Activated CD8-positive, alpha-beta memory T cell treated with anti-CD3 and anti-CD28 coated beads, Interleukin-2, amount 10 ng/mL, durations not matched to agents 7 days and 5 days (primary cell): ENCODE measurements at places on chromosomes 16 and 17.

DNA sequence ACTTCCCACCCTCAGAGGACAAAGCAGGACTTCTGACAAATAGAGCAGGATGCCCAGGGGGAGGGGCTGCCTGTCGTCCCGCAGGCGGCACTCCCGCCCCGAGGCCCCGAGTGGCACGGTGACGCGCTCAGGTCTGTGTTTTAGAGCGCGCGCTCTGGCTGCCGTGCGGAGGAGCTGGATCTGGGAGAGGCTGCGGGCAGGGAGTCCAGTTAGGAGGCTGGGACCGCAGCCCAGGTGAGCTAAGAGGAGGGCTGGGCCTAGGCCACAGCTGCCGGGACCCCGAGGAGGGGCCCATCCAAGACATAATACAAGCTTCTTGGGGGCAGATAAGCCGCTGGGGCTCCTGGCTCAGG is 6.4 kb downstream of the DOC2A start:
- DNase-seq: no peak

GRCh38 chr16:31414706-31415105 is 13.5 kb downstream of the COX6A2 start:
- DNase-seq: peak; percentile 90

DNA sequence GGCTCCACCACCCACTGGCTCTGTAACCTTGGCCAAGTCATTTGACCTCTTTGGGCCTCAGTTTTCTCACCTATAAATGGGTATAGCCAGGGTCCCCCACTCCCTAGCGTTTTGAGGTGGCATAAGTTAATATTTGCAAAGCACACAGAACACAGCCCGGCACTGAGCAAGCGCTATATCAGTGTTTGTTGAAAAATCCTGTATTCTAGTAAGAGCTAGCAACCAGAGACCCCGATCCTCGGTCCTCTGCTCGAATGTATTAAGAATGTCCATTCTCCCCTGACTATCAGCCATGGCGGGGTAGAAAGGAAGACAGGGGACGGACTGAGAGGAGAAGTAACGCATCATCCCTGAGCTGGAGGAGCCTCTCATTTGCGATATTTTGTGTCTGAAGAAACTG is 131.2 kb downstream of the IRF8 start:
- DNase-seq: no peak

DNA sequence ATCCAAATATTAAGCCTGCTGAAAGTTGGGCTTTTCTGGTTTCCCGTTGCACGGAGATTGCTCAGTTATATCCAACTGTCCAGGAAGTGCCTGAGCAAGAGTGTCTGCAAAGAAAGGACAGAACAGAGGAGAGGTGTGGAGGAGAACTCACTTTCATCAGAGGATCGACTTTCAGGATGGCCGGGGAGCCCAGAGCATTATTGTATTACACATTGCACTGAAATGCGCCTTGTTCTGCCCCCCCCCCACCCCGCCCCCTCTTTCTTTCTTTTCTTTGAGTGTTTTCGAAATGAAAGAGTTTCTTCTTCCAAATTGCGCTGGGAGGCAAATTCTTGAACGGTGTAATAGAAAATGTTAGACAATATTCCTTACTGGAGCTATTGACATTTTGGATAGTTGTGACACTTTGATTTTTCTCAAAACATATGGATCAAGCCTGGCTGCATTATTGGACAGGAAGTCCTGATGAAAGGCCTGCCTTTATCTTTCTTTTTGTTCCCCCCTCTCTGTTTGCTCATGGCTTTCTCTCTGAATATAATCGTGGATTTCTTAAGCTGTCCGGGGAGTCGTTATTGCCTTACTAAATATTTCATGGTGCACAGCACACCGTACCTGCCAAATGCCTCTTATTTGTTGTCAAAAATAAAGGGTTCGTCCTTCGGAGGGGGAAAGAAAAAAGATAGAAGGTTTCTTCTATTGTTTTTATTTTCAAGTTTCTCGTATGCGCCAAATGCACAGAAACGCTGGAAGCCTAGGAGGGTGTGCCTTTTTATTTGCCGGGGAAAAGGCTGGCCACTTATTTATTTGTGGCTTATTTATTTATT is 110.8 kb downstream of the IRX3 start:
- no peak for DNase-seq

- DNase-seq: no peak
Measured at GRCh38 chr17:72982680-72983079, 109.8 kb downstream of the SLC39A11 start.

GRCh38 chr17:76009969-76010661 is 9.5 kb downstream of the CDK3 start:
- no peak for DNase-seq

DNA sequence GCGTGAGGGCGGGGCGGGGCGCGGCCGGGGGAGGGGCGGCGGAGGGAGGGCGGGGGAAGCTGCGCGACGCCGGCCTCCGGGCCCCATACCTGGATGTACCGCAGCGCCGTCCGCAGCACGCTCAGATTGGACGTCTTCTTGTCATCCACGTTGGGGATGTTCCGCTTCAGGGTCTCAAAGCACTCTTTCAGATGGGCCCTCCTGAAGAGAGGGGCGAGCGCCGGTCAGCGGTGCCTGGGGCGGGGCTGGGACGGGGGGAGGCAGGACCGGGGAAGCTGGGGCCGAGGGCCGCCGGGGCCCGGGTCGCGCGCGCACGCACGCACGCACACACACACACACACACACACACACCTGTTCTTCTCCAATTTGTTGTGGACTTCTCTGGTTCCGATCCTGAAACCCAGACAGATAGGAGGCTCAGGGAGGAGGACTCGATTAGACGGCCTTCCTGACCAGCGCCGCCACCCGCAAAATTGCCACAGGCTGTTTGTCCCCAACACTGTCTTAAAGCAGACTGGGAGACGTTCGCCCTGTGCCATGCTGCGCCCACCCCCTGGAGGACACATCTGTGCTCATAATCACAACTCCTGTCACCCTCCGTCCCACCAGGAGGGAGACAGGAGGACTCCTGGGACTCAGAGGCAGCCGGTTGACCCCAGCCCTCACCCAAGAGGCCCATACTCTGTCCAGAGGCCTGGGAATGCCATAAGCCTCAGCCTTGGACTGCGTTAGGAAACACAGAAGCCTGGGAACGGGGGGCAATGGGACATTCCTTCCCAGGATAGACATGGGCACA is 6.7 kb downstream of the MNT start:
- DNase-seq: no peak

DNA sequence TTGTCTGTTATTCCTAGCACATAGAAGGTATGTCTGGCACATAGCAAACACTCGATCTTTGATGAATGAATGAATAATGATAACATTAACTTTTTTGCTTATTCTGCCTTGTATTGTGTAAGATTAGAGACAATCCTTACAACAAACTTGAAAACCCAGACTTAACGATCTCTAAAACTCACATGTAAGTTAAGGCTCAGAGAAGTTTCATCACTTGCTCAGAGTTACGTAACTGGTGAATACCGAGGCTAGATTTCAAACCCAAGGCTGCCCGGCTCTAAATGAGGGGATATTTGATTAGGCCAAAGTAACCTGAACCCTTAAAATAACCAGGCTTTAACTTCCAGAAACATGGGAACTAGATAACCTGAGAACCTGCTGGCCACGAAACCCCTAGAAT is 22.3 kb downstream of the CAPNS2 start:
- DNase-seq: no peak

DNA sequence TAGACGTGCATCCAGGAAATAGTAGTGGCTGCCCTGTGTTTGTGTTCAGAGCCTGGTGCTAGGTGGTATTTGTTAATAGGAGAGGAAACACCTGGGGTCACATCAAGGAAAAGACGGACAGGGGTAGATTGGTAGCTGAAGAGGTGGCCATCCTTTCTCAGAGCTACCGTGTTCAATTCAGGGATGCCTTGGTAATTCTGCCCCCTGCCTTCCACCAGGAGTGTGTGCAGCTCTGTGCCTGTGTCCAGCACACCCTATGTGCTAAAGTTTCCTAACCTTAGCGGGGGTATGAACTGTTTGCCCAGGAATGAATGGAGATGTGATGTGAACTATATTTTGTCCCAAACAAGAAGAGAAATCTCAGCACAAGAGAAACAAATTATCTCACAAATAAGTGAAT is 174.1 kb upstream of the MPHOSPH6 start:
- no peak for DNase-seq

- DNase-seq: no peak
Measured at GRCh38 chr17:65637786-65638185, 76.3 kb upstream of the AXIN2 start.

- peak; percentile 34 for DNase-seq
Measured at GRCh38 chr16:68065716-68066305, 19.4 kb upstream of the NFATC3 start.

DNA sequence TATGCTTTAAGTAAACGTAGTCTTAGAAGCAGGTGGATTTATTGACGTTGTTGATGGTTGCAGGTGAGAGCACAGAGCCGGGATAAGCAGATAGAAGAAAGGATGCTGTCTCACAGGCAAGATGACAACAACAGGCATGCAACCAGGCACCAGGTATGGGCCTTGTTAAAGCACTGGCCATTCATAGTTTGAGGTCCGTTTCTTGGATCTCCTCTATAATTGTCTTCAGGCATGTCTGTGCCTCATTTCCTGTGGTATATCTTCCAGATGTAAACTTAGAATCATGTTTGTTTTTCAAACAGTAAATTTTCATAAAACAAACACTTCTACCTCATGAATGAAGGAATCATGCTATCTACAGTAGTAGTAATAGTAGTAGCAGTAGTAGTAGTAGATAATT is 20.6 kb downstream of the KAT7 start:
- no peak for DNase-seq

DNA sequence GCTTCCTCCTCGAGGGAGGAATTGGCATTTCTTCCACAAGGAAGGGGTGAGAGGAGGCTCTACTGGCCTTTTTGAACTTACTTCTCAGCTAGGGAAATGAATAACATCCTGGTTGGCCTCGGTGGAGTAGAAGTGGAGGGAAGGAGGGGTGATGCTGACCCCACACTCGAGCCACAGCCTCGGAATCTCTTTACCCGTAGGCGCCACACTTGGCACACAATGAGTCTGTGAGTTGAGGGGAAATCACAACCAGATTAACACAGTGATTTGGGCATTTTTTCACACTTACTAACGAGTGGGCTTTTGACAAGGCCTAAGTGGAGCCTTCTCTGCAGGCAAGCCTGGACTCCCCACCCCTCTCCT is 47.3 kb upstream of the TBX2 start:
- DNase-seq: no peak

GRCh38 chr16:78579020-78579419 is 479.6 kb downstream of the WWOX start:
- no peak for DNase-seq

DNA sequence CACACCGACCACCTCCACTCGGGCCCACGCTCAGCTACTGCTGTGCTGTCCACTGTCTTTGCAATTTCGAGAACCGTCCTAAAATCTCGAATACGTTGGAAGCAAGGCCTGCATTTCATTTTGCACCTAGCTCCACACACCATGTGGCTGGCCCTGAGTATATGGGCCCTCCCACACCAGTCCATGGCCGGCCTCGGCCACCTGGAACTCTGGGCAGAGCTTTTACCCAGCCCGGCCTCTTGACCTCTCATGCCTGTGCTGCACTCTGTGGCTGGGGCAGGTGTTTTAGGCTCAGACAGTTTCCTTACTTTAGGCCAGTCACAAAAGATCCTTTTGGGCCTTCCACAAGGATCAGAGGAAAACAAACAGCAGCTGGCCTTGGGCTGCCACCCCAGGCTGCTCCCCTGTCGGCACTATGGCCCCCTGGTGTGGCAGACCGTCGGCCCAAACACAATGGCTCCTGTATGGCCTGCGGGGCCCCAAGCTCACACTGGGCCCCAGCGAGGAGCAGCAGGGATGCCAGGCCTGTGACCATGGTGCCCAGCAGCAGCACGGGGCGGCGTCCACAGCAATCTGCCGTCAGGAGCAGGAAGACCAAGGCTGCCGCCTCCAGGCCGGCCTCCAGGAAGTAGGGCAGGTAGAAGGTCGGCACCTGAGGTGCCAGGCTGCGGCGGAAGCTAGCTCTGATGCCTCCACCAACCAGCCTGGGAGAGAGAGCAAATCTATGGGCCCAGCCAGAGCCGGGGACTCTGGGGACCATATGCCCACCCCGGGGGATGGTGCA is 2.5 kb downstream of the SLC22A31 start:
- no peak for DNase-seq

- DNase-seq: peak; percentile 33
Measured at GRCh38 chr16:66274335-66275110, 92.0 kb upstream of the CDH5 start.

DNA sequence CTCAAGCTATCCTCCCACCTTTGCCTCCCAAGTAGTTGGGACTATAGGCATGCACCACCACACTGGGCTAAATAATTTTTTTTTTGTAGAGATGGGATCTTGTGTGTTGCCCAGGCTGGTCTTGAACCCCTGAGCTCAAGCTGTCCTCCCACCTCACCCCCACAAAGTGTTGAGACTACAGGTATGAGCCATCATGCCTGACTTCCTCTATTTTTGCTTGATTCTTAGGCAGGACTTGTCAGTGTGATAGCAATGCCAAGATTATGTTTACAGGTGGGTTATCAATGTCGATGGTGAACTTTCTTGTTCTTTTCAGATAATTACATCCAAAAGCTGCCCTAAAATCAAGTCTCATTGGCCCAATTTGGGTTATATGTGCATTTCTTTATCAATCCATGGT is 96.9 kb downstream of the HS3ST4 start:
- DNase-seq: no peak

- DNase-seq: no peak
Measured at GRCh38 chr16:1426734-1427471, 4.0 kb upstream of the PERCC1 start.

GRCh38 chr17:79929257-79930061 is 90.2 kb upstream of the CBX4 start:
- DNase-seq: no peak

- DNase-seq: no peak
Measured at GRCh38 chr17:80901319-80901718, 90.3 kb upstream of the CHMP6 start.

DNA sequence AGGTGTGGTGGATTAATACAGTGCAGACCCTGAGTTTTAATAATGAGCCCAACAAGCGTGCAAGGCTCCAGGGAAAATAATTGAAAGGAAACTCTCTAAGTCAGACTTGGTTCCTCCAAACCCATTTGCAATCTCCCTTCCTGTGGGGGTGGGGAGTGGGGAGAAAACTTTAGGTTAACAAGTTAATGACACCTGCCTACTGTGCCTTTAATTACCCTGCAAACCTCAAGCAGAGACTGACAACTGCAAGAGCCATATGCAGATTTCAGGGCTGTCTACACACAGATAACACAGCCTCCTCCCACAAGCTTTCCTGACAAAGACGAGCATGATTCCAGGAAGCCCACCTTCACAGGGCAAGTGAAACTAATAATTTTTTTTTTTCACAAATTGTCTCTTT is 359.3 kb downstream of the HS3ST4 start:
- no peak for DNase-seq

DNA sequence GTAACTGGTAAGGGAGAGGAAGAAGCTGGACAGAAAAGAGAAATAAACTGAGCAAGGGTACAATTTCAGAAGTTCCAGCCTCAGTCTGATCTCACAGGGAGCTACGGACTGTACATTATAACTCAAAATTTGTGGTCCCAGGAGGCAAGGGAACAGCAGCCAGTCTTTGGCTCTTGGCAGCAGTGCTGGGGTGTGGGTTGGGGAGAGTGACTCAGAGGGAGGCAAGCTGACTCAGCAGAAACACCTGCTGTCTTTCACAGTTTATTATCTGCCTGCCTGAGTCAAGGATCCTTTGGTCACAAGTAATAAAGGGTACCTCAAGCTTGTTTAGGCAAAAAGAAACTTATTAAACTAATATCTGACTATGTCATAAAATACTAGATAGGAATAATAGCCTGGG is 73.5 kb upstream of the KIF2B start:
- DNase-seq: no peak

- no peak for DNase-seq
Measured at GRCh38 chr17:13727441-13728171, 125.9 kb upstream of the HS3ST3A1 start.
